Activated CD4-positive, alpha-beta T cell treated with anti-CD3 and anti-CD28 coated beads, Interleukin-2, amount 10 ng/mL, durations not matched to agents 7 days and 5 days (primary cell): ENCODE measurements at places on chromosomes 16 and 17. TPM values are rescaled to one million over a fixed set of nuclear protein-coding genes. Genes with fewer than 3 reads are reported as not detected.

DNA sequence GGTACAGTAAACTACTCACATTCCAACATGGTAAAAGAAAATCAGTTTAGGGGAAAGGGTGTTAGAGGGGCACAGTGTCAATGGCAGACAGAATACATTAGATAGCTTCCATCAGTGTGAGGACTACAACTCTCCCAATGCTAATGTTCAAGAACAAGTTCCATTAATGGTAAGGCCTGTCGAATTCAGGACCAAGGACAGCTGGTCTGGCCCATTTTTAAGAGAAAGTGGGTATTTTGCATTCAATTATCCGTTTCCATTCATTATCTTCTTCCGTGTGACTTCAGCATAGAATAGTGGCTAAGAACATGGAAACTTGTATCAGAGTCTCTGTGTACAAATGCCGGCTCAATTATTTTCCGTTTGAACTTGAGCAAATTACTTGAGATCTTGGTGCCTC, 98.4 kb downstream of the XYLT1 start:
- DNase-seq: no peak

Gene PPY
- total RNA-seq: not detected

GRCh38 chr16:58124601-58124915, 4.6 kb downstream of the CFAP20 start:
- DNase-seq: no peak

DNA sequence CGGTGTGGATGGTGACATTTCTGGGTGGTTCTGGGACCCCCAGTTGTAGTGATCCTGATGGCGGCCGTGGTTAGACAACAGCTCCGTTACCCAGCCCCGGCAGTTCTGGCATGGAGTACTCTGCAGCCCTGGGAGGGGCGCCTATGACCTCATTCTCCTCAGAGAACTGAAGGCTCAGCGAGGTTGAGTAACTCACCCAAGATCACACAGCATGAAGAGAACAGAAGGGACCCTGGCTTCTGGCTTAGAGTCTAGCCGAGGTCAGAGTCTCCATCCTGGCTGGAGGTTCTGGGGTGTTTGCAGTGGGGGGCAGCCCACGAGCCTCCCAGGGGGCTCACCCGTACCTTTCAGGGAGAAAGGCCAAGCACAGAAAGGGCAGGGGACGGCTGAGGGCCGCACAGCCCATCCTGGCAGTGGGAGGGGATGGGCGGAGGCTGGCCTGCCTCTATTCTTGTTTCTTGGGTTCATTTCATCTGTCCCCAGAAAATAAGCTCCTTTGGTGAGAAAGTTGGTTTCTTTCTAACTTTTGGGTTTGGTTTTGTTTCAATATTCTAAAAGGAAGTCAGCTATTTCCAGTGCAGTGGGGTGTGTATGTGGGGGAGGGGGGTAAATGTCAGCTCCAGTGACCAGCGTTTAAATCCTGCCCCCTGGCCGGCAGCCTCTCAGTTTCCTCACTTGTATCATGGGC, 13.2 kb downstream of the ZFPM1 start:
- no peak for DNase-seq

Gene KCNJ16
- total RNA-seq: not detected

- DNase-seq: peak; percentile 53
These were observed 158.5 kb downstream of the RPTOR start for GRCh38 chr17:80703142-80703478.

DNA sequence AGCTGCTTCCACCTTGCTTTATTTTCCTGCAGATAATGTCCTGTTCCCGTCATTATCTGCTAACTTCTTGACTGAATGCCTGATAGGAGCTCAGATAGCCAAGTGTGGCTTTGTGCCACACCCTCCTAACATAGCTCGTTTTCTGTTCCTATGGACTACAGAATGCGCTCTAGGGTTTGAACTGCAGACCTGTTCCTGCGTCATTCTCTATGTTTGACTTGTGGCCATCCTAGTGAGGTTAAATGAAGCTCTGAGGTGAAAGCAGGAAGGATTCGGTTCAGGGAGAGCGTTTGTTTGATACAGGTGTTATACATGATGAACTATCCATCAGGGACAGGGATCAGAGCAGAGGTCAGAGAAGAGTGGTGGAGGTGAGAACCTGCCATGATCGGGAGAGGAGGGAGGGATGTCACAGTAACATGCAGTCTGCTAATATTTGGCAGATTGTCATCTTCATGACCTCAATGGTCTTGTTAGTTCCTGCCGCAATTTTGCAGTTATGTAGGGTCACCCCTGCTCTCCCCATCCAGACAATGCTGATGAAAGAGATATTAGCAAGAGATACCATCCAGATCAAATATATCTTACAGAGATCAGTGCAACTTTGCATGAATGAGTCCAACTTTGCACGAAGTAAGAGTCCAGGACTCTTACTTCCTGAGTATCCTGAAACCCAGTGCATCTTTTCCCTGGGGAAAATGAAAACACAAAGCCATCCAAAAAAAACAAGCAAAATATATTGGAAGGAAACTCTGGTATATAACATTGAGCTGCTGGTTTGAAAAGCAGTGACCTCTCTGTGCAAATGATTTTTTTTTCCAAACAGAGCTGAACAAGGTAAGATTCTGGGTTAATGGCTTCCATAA, 32.8 kb downstream of the MPHOSPH6 start:
- DNase-seq: no peak

DNA sequence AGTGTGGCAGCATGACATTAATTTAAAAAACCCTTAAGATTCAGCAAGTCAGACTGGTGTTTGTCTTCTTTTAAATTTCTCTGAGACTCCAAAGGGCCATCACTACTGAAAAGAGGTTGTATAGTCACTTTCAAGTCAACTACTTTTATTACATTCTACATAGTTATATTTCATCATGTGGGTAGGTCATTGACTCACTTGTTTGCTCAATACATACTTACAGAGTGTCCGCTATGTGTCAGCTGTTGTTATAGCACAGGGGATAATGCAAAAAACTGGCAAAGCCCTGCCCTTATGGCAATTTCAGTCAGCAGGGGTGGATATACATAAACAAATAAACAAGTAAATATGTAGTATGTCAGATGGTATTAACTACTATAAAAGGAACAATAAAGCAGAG, 2.5 kb upstream of the MYH4 start:
- no peak for DNase-seq

DNA sequence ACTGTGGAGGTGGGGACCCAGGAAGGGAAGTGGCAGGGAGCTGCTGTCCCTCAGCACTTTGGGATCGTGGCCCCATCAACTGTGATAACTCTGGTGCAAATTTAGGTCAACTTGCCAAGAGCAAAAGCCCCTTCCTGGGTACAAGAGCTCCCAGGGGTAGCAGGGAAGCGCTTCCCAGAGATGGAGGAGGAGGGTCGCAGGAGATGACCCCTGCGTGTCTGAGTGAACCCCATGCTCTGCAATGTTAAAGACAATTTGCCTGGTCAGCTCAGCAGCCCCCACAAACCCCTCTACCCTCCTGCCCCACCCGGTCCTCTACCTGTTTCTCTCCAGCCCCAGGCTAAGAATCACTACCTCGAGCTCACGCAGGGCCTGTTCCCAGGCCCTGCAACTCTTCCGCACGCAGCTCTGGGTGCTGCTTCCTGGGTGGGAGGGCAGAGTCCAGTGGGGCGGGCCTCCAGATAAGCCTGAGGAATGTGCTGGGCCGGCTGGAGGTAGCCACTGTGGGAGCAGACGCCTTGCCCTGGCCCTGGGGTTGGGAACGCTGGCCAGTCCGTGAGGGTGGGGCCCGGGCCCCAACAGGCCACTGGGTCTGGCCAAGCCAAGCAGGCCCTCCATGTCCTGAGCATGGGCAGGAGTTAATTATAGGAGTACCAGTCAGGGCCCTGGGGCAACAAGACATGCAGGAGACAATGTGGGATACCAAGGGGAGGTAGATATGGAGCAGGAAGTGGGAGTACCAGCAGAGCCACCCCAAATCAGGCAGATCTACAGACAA, 6.1 kb downstream of the DOK4 start:
- DNase-seq: no peak

Gene CDRT15L2
- total RNA-seq: not detected

Gene OR1A2
- total RNA-seq: not detected

- DNase-seq: no peak
These were observed 312.7 kb upstream of the KCNJ16 start for GRCh38 chr17:69762359-69762758.

GRCh38 chr16:3003582-3004270, 9.0 kb upstream of the CLDN9 start:
- peak; percentile 98 for DNase-seq
